ENCODE measurements at places on chromosomes 2 and 18.

- no peak for DNase-seq
These were observed 500 bp downstream of the CCNYL1 start for GRCh38 chr2:207711750-207712530.

- DNase-seq, result no peak
These were observed 65.4 kb downstream of the TRIP12 start for GRCh38 chr2:229856413-229856812.

DNA sequence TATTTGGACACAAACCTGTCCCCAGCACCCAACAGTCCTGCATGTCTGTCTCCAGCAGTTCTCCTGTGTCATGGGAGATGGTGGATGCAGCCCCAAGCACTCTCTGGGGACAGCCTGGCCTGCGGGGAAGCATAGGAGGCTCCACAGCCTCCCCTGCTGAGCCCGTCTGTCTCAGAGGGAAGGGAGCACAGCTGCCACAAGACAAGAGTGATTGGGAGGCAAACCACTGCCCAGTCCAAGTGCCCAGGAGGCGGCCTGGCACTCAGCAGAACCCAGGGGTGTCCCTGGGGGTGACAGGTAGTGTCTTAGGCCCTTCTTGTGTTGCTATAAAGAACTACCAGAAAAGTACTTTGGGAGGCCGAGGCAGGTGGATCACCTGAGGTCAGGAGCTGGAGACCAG lies 211.2 kb upstream of the MYT1L start:
- no peak for DNase-seq

DNA sequence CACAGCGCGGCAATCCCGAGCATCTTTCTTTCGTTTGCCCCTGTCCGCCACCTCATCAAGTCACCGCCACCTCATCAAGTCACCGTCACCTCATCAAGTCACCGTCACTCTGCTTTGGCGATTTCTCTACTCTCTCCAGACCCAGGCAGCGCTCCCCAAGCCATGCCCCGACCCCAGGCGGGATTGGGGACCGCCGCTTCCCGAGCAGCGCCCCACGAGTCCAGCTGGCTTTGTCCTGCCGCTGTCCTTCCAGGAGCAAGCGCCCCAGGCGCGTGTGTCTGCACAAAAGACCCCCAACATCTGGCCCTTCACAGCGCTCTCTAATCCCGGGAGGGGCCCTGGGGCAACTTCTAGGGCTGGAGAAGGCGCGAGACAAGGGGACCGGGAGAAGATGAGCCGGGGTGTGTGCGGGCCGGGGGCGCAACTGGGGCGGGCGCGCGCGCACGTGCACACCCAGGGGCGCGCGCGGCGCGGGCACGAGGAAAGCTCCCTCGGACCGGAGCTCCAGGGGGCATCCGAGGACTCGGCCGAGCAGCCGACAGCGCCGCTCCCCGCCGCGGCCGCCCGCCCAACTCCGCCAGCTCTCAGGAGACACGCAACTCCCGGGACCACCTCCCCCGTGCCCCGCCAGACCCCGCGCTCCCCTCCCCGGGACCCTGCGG lies 633 bp upstream of the RNF152 start:
- DNase-seq, result no peak

DNA sequence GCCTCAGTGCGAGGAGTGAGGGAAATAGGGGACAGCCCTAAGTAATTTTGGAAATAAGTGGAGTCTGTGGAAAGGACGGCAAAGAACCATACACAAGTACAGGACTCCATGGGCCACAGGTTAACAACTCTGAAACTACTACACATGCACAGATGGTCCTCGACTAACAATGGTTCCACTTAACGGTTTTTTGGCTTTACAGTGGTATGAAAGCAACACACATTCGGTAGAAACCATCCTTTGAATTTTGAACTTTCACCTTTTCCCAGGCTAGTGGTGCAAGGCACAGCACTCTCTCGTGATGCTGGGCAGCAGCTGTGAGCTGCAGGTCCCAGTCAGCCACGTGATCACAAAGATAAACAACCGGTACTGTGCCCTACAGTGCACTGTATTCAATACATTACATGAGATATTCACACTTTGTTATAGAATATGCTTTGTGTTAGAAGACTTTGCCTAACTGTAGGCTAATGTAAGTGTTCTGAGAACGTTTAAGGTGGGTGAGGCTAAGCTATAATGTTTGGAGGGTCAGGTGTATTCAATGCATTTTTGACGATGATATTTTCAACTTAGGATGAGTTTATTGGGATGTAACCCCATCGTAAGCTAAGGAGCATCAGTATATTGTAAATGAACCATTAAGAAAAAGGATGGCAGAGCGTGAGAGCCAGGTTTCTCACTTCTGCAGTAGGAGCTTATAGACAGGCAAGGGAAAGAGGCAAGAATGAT lies 44.6 kb downstream of the TBC1D8 start:
- DNase-seq, result no peak

GRCh38 chr2:198066597-198066996 lies 262.2 kb downstream of the PLCL1 start:
- no peak for DNase-seq

GRCh38 chr2:202858601-202859000 lies 13.0 kb downstream of the ICA1L start:
- no peak for DNase-seq

- DNase-seq, result no peak
These were observed 180.0 kb upstream of the MMADHC start for GRCh38 chr2:149767516-149767974.

- no peak for DNase-seq
These were observed 96.6 kb downstream of the CPO start for GRCh38 chr2:207035875-207036274.

- no peak for DNase-seq
These were observed 6.1 kb downstream of the ARPC2 start for GRCh38 chr2:218223046-218223445.

- DNase-seq, result no peak
These were observed 191.7 kb downstream of the ANKRD36C start for GRCh38 chr2:95799892-95800291.

DNA sequence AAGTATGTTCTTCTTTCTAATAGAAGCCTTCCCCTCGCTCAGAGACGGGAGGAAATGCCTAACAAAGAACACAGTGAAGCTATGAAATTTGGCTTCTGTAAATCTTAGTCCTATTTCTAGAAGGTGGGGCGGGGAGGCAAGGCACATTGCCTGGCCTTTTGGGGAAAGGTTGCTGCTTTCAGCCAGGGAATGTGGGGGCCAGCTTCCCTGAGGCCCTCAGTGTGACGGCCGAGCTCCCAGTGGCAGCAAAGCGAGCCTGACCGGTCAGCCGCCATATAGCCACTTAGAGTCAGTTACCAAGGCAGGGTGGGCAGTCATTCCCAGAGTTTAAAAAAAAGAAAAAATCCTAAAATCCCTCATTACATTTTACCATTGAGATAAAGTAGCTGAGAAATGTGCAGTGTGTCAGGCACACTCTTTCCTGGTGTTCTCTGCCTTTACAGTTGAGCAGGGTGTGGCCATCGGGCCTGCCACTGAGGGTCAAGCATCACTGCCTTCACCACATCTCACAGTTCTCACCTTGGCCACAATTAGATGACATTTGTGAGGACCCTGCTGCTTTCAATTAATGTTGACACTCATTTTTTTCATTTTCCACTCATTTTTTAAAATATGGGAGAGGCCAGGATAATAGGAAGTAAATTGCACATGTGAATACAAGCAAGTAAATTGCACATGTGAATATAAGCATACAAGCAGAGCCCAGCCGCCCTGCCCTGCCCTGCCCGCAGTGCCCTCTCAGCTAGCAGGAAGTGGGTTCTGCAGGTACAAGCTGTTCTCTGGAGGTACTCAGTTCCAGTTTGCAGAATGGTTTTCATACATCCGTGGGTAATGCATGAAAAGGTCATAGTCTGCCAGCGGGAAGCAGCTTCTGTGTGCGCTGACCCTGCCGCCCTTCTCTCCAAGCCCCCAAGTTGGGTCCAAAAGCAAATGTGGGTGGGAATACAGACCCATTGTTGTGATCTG lies 76.9 kb downstream of the WDSUB1 start:
- no peak for DNase-seq

Data from amygdala (tissue), 56 donors.